NCI-H2081 treated with DMSO at 0.1 percent for 48 hours (cell line): ENCODE measurements at places on chromosomes 12 and 14.

- no peak for DNase-seq
Measured at GRCh38 chr12:115760231-115760630, 517.3 kb downstream of the MED13L start.

DNA sequence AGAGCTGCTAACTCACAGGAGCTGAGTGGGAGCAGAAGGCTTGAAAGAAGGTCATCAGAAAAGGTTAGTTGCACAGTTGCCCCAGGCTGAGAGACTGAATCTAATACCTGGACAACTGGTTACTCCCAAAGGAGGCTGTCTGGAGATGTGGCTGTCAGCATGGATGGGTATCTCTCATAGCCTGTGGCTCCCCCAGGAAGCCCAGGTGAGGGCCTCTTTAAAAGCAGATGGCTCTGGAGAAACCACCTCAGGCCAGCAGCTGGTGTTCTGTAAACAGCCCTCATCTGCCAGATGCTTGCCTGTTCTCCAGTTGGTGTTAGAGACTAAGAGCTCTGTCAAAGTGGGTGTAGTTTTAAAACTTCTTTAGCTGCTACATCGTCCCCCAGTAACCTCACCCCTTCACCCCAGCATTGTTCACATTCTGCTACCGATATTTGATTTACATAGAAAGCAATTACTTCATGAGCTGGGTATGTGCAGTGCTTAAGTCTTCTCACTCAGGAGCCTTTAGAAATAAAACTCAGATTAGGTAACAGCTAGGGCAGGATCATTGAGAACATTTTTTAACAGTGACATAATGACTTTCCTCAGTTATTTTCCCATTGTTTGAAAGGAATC, 25.8 kb downstream of the DACT1 start:
- DNase-seq: peak; percentile 45

DNA sequence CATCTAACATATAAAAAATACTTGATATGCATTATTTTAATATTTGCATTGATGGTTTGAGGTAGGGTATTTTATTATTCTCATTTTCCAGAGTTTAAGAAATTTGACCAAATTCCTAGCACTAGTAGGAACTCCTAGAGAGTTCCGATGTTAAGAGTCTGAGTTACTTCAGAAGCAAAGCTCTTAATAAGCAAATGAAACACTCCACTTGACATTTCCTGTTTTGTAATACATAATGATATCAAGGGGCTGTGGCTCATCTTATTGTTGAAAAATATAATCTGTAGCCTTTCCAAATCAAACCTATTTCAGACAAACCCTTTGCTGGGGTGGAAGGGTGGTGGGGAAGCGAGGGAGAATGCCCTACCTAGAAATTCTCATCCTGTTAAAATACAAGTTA, 355.5 kb downstream of the DIO2 start:
- DNase-seq: no peak

- no peak for DNase-seq
Measured at GRCh38 chr14:56273155-56273554, 154.9 kb downstream of the PELI2 start.

DNA sequence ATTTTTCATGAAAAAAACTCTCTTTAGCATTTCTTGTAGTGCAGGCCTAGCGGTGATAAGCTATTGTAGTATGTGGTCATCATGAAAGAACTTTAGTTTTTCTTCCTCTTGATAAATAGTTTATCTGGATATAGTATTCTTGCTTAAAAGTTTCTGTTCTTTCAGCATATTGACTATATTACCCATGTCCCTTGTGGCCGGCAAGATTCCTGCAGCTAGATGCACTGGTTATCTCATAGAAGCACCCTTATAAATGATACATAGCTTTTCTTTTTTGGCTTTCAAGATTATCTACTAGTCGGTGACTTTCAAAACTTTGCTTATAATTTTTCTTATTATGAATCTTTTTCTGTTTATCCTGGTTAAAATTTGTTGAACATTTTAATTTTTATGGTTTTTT, 234.8 kb downstream of the ALG10 start:
- no peak for DNase-seq

GRCh38 chr14:105864116-105864515, 337.7 kb downstream of the TMEM121 start:
- no peak for DNase-seq

DNA sequence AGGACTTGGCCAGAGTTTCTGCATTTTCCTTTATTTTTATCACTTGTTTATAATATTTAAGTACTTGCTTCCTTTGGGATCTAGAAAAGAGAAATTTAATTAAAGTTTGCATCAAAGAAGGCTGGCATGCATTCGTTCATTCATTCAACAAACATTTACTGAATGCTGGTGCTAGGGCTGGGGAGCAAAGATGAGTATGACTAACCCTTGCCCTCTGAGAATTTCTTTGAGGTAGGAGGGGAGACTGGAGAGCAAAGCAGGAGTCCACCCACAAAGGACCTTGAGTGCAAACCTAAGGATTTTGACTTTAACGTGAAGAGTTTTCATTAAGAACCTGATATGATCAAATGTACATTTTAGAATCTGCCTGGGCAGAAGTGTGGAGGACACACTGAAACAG, 16.1 kb upstream of the NT5DC3 start:
- no peak for DNase-seq

DNA sequence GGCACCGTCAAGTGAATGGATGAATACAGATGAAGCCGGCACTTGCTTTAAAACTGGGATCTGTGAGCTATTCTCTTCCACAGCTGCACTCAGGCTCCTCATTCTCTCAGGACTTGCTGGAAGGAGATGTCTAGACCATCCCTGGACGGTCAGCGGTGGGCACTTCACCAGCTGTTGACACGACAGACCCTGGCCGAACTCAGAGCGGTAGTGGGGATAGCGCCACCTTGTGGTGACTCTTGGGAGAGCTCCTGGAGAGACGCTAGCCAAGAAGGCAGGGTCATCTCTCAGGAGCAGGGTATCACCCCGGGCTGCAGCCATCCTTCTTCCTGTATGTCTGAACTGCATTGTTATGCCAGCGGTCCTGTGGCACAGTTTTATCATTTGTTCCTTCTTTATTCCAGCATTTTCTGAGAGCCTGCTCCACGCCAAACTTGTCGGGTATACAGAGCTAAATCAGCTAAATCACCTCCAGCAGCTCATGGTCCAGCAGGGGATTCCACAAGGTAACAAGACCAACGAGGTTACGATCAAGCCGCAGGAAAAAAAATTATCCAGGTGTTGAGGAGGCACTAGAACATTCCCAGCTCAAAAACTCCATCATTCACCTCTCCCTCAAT, 10.0 kb downstream of the WNT1 start:
- DNase-seq: no peak

- DNase-seq: no peak
Measured at GRCh38 chr14:71745072-71745471, 187.2 kb upstream of the RGS6 start.

GRCh38 chr14:37139710-37140109, 32.7 kb downstream of the SLC25A21 start:
- no peak for DNase-seq

DNA sequence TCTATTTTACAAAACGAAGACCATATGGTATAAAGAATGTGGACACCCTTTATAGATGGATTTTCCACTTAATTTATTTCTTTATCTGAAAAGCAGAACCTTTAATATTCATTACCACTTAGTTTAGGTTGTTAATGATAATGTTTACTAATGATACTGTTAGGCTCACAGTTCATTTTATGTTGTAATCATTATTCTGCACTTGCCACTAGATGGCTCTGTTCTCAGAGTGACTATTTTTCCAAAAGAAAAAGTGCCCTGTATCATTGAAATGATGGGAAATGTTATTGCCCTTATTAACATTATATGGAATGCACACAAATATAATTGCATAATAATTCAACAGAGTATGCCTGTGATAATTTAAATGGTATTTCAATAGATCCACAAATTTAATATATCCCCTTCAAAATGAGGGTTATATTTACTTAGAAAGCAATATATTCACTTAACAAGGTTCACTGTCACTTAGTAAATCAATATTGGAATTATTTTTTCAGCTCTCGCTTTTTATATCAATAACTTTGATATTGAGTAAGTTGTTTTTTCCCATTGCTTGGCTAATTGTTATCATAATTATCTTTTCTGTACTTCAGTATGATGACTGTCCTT, 95.7 kb downstream of the PDE3A start:
- no peak for DNase-seq

GRCh38 chr14:38547961-38548490, 292.1 kb upstream of the CLEC14A start:
- DNase-seq: no peak

DNA sequence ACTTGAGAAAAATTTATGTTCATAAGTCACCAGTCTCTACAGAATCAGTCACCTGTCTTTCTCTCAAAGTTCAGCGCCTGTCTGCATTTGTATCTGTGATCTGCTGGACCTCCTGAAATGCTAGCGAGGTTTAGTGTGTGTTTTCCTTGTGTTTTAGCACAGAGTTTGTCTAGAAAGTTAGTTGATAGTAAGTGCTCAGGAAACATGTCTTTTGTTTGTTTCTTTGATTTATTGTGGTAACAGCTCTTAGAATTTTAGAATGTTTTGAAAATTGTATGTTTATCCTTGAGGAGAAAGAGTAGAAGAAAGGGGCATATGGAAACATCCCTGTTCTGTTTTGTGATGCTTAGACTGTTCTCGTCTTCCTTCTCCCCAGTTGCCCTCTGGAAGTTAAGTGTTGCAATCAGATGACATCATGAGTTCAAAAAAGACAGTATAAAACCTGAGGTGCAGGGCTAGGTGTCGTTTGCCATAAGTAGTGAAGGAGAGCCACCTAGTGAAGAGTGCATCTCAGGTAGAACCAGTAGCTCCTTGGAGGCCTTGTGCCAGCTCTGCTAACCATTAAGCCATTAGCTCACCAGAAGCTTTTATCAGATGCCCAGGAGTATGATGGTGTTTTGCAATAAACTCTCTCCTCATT, 44.8 kb downstream of the FBXW8 start:
- no peak for DNase-seq

DNA sequence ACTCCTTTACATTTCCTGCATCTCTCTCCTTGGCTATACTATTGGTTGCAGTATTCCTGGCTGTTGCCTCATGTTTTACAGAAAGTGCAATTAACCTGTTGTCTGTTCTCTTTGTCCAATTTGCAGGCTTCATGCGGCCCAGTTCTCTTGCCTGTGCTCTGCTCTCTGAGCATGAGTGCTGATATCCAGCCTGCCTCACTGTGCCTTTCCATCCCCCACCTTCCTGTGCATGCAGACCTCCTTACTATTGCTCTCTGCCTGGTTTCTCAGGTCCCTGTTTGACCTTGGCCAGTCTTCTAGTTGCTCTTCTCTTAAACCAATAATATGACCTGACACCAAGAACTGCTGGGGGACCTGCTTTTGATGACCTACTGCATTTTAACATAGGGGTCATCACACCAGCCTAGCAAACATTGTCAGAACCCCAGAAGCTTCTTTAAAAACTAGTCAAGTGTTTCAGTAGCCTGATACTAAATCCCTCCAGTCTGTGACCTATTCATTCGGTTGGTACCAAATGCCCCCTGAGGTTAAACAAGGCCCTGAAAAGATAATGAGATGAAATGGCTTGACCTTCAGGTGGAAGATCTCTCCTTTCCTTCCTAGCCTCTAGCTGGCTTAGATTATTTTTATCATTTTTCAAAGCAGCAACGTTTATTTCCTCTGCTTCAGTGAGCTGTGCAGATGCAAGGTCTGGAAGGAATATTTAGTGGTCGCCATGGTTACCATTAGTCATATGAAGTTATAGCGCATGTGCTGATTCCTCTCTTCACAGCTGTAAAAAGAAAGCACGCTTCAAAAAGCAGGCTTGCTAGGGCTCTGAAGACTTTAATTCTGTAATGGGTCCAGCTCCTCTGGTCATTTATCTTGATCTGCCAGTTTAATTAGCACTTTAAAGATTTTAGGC, 216.5 kb downstream of the PHLDA1 start:
- DNase-seq: no peak

- no peak for DNase-seq
Measured at GRCh38 chr14:54568821-54569595, 2.1 kb downstream of the SAMD4A start.

DNA sequence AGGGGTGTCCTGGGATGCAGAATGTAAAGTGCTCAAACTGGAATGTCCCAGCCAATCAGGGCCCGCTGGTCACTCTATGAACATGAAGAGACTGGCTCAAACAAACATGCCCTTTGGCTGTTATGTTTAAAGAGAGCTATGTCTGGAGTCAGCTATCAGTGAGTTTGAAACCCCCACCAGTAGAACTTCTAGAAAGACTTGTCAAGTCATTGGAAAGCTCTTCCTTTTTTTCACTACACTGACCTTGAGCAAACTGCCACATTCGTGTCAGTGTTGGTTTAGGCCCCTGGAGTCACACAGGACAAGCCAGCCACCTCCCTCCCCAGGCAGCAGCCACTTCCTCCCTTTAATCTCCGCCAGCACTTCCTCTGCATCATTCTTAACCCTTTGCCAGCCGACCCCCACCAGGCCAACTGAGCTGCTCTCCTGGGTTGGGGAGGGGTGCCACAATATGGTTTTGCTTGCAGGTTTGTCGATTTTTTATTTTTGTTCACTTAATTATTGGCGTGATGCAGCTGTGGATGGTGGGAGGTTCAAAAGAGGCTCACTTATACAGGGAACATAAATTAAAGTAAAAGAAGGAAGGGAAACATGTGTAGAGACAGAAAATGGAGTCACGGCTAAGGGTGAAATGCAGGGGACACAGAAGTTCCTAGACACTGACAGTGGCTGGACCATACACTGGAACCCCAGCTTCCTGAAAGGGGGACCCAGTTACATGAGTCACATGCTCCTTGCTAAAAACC, 25.3 kb downstream of the CMKLR1 start:
- DNase-seq: no peak
